Tracheal epithelial cell (primary cell): ENCODE measurements at places on chromosomes 13 and 19. TPM values are rescaled to one million over a fixed set of nuclear protein-coding genes. Genes with fewer than 3 reads are reported as not detected.

KLF12 gene
- 4.5 and 8.0 TPM in 2 replicates for total RNA-seq

SLITRK6 gene
- total RNA-seq: 0.48 and 12.6 TPM in 2 replicates

SNRPA gene
- total RNA-seq: 15.9 and 18.3 TPM in 2 replicates

ZNF681 gene
- 0.72 and 0.85 TPM in 2 replicates for total RNA-seq

NLRP9 gene
- total RNA-seq: 0.24 TPM in 1 of 2 replicates, not detected in the other

MAB21L1 gene
- total RNA-seq: under 0.01 and 0.24 TPM in 2 replicates

IGSF23 gene
- 0.48 TPM in 1 of 2 replicates, not detected in the other for total RNA-seq

PRDX2 gene
- total RNA-seq: 178 and 246 TPM in 2 replicates

ZNF426 gene
- 15.2 and 17.3 TPM in 2 replicates for total RNA-seq

XAB2 gene
- 22.4 and 31.8 TPM in 2 replicates for total RNA-seq

DCT gene
- total RNA-seq: under 0.01 TPM in 1 of 2 replicates, not detected in the other

SIN3B gene
- total RNA-seq: 16.2 and 28.2 TPM in 2 replicates

MISP gene
- 76.4 and 100 TPM in 2 replicates for total RNA-seq

CEACAM1 gene
- 0.85 and 1.2 TPM in 2 replicates for total RNA-seq

CLEC17A gene
- total RNA-seq: not detected in 2 replicates

ZNF20 gene
- 2.3 and 4.1 TPM in 2 replicates for total RNA-seq

C19orf67 gene
- 0.48 TPM in 1 of 2 replicates, not detected in the other for total RNA-seq

MYO16 gene
- 0.24 TPM in 1 of 2 replicates, not detected in the other for total RNA-seq

KIR3DL2 gene
- total RNA-seq: not detected in 2 replicates

LILRB1 gene
- not detected in 2 replicates for total RNA-seq

LILRB4 gene
- under 0.01 TPM in 1 of 2 replicates, not detected in the other for total RNA-seq

PDX1 gene
- total RNA-seq: not detected in 2 replicates

OR4F17 gene
- under 0.01 TPM in 1 of 2 replicates, not detected in the other for total RNA-seq

MBD3 gene
- 77.8 and 82.7 TPM in 2 replicates for total RNA-seq

VSIG10L gene
- 0.21 and 1.4 TPM in 2 replicates for total RNA-seq

ZNF471 gene
- total RNA-seq: 0.64 and 2.4 TPM in 2 replicates

CLIP3 gene
- total RNA-seq: 0.24 TPM in 1 of 2 replicates, not detected in the other

PNMA8B gene
- total RNA-seq: 0.24 TPM in 1 of 2 replicates, not detected in the other

RASAL3 gene
- total RNA-seq: not detected in 2 replicates
